ENCODE measurements at places on chromosomes 1 and 21. TPM values are rescaled to one million over a fixed set of nuclear protein-coding genes. Genes with fewer than 3 reads are reported as not detected.

DNA sequence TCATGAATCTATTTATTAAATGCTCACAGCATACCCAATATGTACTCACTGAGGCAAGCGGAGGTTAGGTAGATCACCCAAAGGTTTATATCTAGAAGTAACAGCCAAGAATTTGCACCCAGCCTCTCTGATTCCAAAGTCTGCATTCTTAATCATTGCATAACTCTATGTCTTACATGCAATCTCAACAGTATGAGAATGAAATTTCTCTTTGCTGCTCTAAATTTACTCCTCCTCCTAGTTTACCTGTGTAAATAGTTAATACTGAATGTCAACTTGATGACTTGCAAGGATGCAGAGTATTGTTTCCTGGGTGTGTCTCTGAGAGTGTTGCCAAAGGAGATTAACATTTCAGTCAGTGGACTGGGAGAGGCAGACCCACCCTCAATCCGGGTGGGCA, 840.6 kb downstream of the BRINP3 start:
- H3K27ac ChIP-seq, result no peak overlapping the region
- no peaks in the 10 kb centered on the region for H3K36me3 ChIP-seq
- no peaks in the 10 kb centered on the region for H3K27me3 ChIP-seq
- no peak for DNase-seq

DNA sequence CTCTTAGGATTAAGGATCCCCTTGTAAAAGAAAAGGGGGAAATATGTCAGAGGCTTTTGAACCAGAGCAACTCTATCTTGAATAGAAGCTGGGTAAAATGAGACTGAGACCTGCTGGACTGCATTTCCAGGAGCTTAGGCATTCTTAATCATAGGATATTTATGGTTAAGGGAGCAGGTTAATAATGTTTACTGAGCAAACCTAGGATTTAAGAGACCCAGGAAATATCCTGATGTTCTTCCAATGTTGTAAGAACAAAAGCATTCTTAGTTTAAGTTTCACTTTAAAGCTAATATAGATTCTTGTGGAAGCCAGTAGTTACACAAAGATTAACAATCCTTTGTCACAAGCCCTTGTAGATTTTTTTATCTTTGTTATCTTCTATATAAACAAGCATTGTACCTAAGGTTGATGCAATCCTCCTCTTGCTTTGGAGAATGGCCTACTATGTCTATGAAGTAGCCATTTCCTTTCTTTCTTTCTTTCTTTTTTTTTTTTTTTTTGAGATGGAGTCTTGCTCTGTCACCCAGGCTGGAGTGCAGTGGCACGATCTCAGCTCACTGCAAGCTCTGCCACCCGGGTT, 570.2 kb upstream of the BEND5 start:
- DNase-seq, result no peak
- no peaks in the 10 kb centered on the region for H3K36me3 ChIP-seq
- no peak overlapping the region for H3K4me3 ChIP-seq
- no peak overlapping the region for H3K27ac ChIP-seq
- no peaks in the 10 kb centered on the region for H3K27me3 ChIP-seq

DNA sequence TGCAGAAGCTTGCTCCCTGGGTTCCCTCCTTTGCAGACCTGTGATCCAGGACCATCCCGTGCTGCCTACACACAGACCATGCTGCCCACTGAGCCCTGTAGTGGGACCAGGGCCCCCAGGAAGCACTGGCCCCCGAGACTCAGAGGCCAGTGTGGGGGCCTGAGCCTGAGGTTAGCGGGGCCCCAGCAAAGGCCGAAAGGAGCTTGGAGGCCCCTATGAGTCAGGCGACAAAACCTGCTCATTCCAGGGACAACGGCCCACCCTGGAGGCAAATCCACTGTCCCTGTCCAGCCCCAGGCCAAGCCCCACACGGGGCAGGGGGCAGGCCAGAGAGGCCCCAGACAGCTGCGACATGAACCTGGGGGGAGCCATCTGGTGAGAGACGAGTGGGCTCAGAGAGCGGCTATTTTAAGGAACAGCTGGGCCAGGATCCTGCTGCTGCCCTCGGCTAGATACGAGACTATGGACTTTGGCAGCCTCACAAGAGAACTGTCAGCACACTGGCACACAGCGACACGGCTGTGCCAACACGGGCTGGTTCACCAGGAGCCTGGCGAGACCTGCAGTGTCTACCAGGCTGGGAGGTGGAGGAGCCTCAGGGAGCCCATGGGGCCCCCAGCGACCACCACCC, 74.7 kb downstream of the ARHGEF16 start:
- peaks cover 2% of the 10 kb centered on the region for H3K36me3 ChIP-seq
- no peak for DNase-seq
- no peak overlapping the region for H3K27ac ChIP-seq
- peaks cover 15% of the 10 kb centered on the region for H3K4me1 ChIP-seq
- no peaks in the 10 kb centered on the region for H3K27me3 ChIP-seq

- H3K27ac ChIP-seq, result no peak overlapping the region
- peaks cover 17% of the 10 kb centered on the region for H3K27me3 ChIP-seq
- no peak overlapping the region for H3K4me3 ChIP-seq
- DNase-seq, result no peak
- no peaks in the 10 kb centered on the region for H3K4me1 ChIP-seq
Observed at GRCh38 chr1:56472860-56473259, 106.5 kb downstream of the PLPP3 start.

CADM3 gene
- total RNA-seq, result not detected

Data from activated CD4-positive, alpha-beta T cell treated with anti-CD3 and anti-CD28 coated beads, Interleukin-2, amount 10 ng/mL, durations not matched to agents 7 days and 5 days (primary cell).